Aorta (tissue), 5 donors: ENCODE measurements at places on chromosomes 5 and 9. TPM values are rescaled to one million over a fixed set of nuclear protein-coding genes. Genes with fewer than 3 reads are reported as not detected.

Gene BARHL1
- not detected for total RNA-seq

Gene RGP1
- total RNA-seq: 30.0 TPM

Gene GPR151
- total RNA-seq: 0.10 TPM

Gene OR2S2
- total RNA-seq: not detected

Gene SCGB3A2
- total RNA-seq: not detected

Gene PCDHA11
- 0.27 TPM for total RNA-seq

Gene MEF2C
- total RNA-seq: 186 TPM

Gene FIBCD1
- not detected for total RNA-seq

Gene FOXE1
- total RNA-seq: not detected

Gene PCDHB3
- 2.0 TPM for total RNA-seq

Gene ECM2
- 54.6 TPM for total RNA-seq

Gene NIPBL
- 66.7 TPM for total RNA-seq

Gene PCDHGC3
- 67.3 TPM for total RNA-seq

Gene MYORG
- total RNA-seq: 6.1 TPM

Gene PPP3R2
- not detected for total RNA-seq

Gene PROB1
- total RNA-seq: 3.0 TPM

Gene STK32A
- total RNA-seq: 6.4 TPM

Gene PCDHGA7
- total RNA-seq: 8.0 TPM

Gene CCDC180
- 8.5 TPM for total RNA-seq

Gene TPRN
- 4.3 TPM for total RNA-seq

Gene CDKN2B-AS1
- 1.2 TPM for total RNA-seq

Gene SPATA31A3
- not detected for total RNA-seq

Gene BAAT
- total RNA-seq: not detected

Gene SPINK6
- not detected for total RNA-seq

Gene SPINK7
- not detected for total RNA-seq

Gene SPINK13
- not detected for total RNA-seq

Gene CBY3
- not detected for total RNA-seq

Gene MYMK
- not detected for total RNA-seq

Gene SHC3
- total RNA-seq: 6.9 TPM

Gene RABGAP1
- 95.6 TPM for total RNA-seq

Gene RNF183
- not detected for total RNA-seq

Gene NCS1
- 72.1 TPM for total RNA-seq

Gene GRM6
- total RNA-seq: not detected

Gene CCL28
- 3.0 TPM for total RNA-seq
